Endodermal cell (in vitro differentiated cells): ENCODE measurements at places on chromosomes 12 and 14. TPM values are rescaled to one million over a fixed set of nuclear protein-coding genes. Genes with fewer than 3 reads are reported as not detected.

DNA sequence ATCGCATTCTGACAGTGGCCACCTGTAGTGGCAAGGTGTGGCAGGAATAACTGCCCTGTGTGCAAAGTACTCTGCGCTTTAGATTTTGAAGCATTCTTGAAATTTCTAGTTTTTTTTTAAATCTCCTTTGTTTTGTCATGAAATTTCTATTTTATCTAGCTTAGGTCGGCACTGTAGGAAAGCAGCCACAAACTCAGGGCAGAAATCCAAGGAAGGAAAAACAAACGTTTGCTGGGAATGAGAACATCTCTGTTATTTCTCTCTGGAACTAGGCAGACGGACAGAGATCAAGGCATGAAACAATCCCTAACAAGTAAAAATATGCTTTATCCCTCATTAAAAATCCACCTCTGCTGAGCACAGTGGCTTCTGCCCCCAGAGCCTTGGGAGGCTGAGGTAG is 1.3 kb upstream of the NR2C1 start:
- H3K27ac ChIP-seq: no peak overlapping the region
- no peak overlapping the region for H3K4me3 ChIP-seq
- H3K36me3 ChIP-seq: peaks cover 18% of the 10 kb centered on the region
- no peaks in the 10 kb centered on the region for H3K27me3 ChIP-seq
- no peaks in the 10 kb centered on the region for H3K4me1 ChIP-seq

- no peaks in the 10 kb centered on the region for H3K36me3 ChIP-seq
- H3K27ac ChIP-seq: no peak overlapping the region
- no peak for DNase-seq
- H3K4me1 ChIP-seq: no peaks in the 10 kb centered on the region
- no peak overlapping the region for H3K4me3 ChIP-seq
- no peaks in the 10 kb centered on the region for H3K27me3 ChIP-seq
These were observed 104.3 kb upstream of the SLC35F4 start for GRCh38 chr14:57970175-57970574.

EML1 gene
- total RNA-seq: 21.3 and 25.0 TPM in 2 replicates

KCNJ8 gene
- 0.73 to 2.9 TPM (median 2.7 TPM) in 3 replicates for total RNA-seq

DNA sequence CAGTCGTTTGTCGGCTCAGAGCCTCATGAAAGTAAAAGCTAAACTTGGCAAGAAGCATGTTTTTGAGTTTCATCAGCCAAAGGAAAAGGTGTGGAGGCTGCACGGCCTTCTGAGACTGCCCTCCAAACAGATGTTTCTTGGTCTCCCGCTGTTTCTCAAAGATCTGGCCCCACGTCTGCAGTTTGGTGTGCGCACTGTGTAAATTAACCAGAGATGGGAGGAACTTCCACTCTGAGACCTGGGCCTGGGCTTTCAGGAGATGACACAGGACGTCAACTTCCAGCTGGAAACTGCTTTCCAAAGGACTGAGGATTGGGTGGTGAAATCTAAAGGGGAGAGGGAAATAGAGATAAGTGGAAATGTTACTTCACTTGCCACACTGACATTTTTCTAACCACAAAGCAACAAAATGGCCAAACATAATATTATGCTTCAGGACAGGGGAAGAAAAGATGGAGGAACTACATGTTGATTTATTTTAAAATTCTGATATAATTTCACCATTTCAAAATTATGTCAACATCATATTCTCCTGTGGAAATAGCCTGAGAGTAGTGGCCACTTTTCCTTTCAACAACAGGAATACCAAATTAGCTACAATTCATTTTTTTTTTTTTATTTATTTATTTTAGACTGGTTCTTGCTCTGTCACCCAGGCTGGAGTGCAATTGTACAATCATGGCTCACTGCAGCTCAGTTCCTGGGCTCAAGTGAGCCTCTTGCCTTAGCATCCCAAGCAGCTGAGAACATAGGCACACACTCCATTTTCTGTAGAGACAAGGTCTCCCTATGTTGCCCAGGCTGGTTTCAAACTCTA is 27.6 kb downstream of the KICS2 start:
- DNase-seq: no peak
- no peaks in the 10 kb centered on the region for H3K27me3 ChIP-seq
- H3K4me3 ChIP-seq: no peak overlapping the region
- no peak overlapping the region for H3K27ac ChIP-seq
- no peaks in the 10 kb centered on the region for H3K4me1 ChIP-seq

DNA sequence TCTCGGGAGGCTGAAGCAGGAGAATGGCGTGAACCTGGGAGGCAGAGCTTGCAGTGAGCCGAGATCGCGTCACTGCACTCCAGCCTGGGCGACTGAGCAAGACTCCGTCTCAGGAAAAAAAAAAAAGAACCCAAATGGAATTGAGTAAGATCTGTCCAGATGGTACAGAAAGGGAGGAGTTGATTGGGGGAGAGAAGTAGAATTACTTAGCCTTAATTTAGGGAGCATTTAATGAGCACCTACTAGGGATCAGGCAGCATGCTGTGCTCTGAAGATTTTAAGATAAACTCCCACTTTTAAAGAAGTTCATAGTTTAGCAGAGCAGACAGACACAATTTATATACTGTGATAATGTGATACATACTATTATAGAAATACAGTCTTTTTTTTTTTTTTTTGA is 4.5 kb downstream of the RAB5B start:
- no peaks in the 10 kb centered on the region for H3K4me1 ChIP-seq
- DNase-seq: no peak
- H3K36me3 ChIP-seq: peaks cover 64% of the 10 kb centered on the region
- H3K4me3 ChIP-seq: no peak overlapping the region

GRCh38 chr12:44525806-44526654 is 350.1 kb downstream of the NELL2 start:
- no peaks in the 10 kb centered on the region for H3K36me3 ChIP-seq
- DNase-seq: peak; percentile 56
- H3K4me1 ChIP-seq: no peaks in the 10 kb centered on the region
- H3K27me3 ChIP-seq: no peaks in the 10 kb centered on the region
- H3K27ac ChIP-seq: no peak overlapping the region
